ENCODE measurements at places on chromosomes 7 and 10.

- DNase-seq: no peak
Measured at GRCh38 chr7:52271703-52272102, 763.7 kb upstream of the POM121L12 start.

DNA sequence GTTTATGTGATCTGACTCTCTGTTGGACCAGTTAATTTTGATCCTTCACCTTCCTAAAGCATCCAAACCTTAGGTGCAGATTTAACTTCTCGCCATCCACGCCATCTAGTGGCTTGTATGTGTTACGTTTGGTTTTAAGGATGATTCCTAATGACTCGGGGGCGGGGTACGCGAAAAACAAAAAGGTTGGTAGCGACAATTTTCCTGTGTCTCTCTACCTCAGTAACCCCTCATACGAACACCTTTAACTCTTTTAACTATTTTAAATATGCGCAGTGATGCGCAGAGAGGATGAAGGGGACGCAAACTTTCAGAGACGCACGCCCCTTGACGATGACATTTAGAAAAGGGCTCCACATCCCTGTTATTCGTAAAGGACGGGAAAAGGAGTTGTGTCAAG lies 714 bp upstream of the KCND2 start:
- DNase-seq: peak; percentile 30

GRCh38 chr7:142153400-142153799 lies 41.9 kb downstream of the MGAM2 start:
- DNase-seq: no peak

GRCh38 chr10:17453373-17454091 lies 863 bp downstream of the ST8SIA6 start:
- no peak for DNase-seq

GRCh38 chr7:133839121-133839520 lies 288.0 kb upstream of the LRGUK start:
- no peak for DNase-seq

DNA sequence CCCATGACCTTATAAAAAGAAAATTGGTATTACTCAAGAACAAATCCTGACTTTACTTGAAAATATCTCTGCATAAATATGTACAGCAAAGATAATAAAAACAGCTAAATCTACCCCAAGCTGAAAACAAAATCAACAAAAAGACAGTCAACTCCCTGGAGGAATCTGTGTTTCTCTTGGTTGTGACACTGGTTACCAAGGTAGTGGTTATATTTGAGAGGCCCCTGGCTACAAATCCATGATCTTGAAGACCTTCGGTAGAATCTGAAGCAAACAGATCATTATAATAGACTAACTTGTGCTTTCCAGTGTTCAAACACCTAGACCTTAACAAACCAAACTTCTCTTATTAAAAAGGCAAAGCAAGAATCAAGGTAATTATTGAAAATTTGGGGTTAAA lies 123.9 kb upstream of the SGCE start:
- DNase-seq: no peak

DNA sequence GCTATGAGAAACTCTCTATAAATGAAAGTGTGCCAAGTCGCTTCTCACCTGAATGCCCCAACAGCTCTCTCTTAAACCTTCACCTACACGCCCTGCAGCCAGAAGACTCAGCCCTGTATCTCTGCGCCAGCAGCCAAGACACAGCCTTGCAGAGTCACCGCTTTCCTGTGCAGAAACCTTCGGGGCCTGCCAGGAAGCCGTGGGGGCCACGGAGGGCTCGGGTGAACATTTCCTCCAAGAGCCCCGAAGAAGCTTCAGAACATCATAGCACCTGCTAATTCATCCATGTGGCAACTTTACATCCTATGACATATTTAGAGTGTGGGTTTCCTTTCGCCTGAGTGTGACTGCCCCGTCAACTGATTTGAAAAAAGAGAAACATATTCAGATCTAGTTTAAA lies 55.7 kb upstream of the PRSS58 start:
- no peak for DNase-seq

DNA sequence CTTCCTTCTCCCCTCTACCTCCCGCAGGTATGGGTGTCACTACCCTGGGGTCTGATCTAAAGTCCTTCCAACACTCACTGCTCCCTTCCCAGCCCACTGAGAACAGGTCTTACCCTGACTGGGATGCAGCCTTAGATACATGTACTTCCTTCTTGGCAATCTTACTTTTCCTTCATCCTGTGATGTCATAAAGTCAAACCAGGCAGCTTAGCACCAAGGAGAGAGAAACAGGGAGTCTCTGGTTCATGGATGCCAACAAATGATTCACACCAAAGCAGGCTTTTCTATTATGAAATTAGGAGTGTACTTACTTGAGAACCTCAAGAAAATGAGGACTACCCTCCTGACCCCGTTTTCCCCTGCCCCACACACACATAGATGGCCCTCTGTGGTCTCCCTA lies 111.0 kb upstream of the KMT2E start:
- no peak for DNase-seq

GRCh38 chr10:32731527-32731926 lies 226.5 kb downstream of the ITGB1 start:
- DNase-seq: no peak

GRCh38 chr7:69966766-69967591 lies 368.7 kb downstream of the AUTS2 start:
- DNase-seq: no peak

DNA sequence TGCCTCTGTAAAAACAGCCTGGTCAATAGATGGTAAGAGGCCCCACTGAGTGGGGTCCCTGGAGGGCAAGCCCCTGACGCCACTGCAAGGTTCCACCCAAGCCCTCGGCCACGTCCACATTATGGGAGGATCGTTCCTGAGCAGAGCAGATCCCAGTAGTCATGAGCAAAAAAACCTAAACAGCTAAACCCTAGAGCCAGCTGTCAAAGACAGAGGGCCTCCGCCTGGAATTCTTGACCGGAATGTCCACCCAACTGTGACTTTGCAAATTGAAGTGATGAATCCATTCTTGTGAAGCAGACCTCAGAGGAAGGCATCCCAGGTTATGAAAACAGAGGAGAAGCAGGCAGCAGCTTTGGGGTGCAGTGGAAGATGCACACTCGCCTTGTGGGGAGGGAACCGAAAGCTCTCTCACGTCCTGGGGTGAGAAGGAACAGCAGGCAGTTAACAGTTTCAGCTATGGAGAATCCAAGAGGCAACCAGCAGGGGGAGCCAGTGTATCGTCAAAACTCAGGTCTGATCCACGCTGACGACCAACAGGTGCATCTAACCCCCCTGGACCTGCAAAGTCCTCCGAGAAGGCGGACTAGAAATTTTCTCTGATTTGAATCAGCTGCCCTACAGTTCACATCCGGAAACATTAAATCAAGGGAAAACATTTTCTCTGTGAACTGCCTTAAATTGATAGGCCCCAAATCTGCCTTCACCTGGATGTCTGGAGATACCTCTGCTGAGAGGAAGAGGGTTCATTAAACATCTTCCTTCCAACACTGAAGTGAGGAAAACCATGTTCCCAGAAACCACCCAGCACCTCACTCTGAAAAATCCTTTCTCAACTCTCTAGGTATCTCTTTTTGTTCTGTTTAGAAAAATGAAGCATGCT lies 139.1 kb upstream of the PFKP start:
- DNase-seq: peak; percentile 55

- no peak for DNase-seq
Measured at GRCh38 chr7:55212838-55213237, 152.3 kb upstream of the LANCL2 start.

- DNase-seq: no peak
Measured at GRCh38 chr10:104456802-104457542, 103.3 kb downstream of the CFAP58 start.

GRCh38 chr10:50417486-50417885 lies 166.2 kb upstream of the ASAH2 start:
- DNase-seq: no peak

DNA sequence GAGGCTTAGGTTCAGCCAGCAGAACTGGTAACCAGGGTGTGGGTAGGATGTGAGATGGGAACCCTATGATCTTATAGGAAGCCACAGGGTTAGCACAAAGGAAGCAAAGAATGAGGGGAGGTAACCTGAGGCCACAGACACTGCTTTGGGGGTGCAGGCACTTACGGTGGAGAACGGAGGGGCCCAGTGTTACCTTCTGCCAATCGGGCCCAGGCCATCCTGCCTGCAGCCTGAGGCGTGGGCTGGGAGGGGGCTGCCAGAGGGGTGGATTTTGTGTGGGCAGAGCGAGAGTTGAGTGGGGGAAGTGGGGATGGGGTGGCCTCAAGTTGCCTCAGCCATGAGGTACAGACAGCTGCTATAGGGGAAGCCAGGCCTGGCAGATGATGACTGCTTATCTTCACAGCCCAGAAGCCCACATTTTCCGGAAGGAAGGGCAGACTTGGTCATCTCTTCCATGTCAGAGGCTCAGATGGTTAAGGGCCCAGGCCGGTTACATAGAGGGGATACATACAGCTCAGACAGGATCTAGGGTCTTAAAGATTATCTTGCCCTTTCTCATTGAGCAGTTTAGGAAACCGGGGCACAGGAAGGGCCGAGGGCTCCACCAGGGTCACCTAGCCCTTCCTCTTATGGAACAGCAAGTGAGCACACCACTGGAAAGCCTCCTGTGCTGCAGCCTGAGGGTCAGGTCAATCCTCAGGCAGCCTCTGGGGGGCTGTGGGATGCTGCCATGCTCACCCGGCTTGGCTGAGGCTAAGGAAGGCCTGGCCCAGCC lies 24.4 kb upstream of the VSIR start:
- DNase-seq: no peak

- no peak for DNase-seq
Measured at GRCh38 chr10:131424053-131424452, 112.5 kb upstream of the TCERG1L start.

DNA sequence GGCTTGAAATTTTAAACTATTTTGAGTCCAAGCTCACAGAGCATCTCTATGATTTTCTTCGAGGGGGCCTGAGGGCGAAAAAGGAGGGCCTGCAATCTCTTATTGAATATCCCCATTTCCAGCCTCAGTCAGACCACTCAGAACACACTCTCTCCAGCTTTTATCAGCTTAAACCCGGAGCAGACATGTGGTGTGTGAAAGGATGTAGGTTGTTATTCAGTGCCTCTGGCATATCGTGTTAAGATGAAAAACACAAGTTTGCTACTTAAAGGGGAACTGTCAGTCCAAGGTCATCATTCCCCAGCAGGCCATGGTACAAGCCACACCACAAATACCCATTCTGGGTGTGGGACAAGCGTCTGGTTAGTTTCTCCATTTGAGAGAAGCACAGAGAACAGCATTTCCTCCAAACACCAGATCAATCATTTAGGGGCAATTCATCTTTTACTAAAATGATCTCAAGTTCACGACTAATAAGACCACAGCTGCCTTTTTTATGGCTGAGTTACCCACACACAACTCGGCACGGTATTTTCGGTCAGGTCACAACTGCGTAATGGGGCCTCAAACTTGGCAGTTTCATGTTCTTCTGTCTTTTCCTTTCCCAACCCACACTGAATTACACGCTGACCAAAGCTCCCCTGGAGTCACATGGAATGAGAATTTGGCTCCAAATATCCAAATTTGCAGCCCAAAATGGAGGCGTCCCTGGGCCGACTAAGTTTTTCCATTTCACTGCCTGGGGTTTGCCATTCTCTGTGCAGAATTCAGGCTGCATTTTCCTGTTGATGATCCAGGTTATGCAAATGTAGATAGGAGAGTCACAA lies 188.4 kb downstream of the SEM1 start:
- no peak for DNase-seq

GRCh38 chr10:108374991-108375390 lies 1210.5 kb upstream of the SORCS1 start:
- no peak for DNase-seq

GRCh38 chr10:111511751-111512150 lies 434.9 kb downstream of the ADRA2A start:
- DNase-seq: no peak

- peak; percentile 22 for DNase-seq
Measured at GRCh38 chr7:22821702-22822485, 755 bp downstream of the TOMM7 start.

DNA sequence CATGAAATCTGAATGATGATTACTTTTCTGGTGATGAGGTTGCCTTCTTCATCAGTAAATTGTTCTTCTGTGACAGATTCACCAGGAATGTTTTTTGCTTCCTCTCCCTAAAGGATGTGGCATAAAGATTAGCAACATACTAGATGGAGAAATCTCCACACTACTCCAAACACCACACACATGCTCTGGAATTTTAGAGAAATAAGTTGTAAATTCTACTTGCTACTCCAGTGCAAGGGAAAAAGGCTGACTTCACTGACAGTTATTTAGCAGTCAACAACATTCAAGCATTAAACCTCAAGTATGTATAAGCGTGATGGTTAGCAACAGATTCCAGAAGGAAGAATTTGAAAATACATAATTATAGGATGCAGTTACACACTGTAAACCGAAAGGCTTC lies 137.9 kb upstream of the CCDC6 start:
- DNase-seq: no peak

- peak; percentile 98 for DNase-seq
Measured at GRCh38 chr7:129949292-129950133, 3.2 kb downstream of the UBE2H start.

DNA sequence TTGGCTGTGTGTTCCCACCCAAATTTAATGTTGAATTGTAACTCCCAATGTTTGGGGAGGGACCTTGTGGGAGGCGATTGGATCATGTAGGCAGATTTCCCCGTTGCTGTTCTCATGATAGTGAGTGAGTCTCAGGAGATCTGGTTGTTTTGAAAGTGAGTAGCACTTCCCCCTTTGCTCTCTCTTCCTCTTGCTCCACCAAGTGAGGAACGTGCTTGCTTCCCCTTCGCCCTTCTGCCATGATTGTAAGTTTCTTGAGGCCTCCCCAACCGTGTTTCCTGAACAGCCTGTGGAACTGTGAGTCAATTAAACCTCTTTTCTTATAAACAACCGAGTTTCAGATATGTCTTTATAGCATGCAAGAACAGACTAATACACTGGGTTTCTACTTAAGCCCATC lies 176.3 kb downstream of the CDK14 start:
- no peak for DNase-seq

DNA sequence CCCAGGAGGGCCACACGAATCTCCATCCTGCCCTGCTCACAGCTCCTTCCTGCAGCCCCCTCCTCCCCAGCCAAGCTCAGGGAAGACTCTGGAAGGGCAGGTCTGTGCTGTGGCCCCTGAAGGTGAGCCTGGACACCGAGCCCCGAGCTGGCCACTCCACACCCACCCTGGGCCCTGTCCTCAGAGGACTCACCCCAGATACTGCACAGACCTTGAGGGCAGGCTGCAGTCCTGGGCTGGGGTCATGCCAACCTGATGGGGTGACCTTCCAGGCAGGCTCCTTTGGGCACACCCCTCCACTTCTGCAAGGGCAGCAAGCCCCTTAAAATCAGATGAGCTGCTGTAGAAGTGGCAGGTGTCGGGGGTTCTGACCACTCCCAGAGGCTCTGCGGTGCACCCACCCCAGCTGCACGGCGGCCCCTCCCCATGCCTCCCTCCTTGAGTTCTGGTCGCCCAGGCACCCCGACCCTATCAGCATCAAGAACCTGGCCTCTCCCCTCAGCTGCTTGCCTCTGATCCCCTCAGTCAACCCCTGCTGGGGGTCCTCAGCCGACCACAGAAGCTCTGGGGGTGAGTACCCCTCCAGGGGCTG lies 24.3 kb downstream of the YKT6 start:
- no peak for DNase-seq

Data from RCC 7860 (cell line).